ENCODE measurements at places on chromosomes 1 and 21.

DNA sequence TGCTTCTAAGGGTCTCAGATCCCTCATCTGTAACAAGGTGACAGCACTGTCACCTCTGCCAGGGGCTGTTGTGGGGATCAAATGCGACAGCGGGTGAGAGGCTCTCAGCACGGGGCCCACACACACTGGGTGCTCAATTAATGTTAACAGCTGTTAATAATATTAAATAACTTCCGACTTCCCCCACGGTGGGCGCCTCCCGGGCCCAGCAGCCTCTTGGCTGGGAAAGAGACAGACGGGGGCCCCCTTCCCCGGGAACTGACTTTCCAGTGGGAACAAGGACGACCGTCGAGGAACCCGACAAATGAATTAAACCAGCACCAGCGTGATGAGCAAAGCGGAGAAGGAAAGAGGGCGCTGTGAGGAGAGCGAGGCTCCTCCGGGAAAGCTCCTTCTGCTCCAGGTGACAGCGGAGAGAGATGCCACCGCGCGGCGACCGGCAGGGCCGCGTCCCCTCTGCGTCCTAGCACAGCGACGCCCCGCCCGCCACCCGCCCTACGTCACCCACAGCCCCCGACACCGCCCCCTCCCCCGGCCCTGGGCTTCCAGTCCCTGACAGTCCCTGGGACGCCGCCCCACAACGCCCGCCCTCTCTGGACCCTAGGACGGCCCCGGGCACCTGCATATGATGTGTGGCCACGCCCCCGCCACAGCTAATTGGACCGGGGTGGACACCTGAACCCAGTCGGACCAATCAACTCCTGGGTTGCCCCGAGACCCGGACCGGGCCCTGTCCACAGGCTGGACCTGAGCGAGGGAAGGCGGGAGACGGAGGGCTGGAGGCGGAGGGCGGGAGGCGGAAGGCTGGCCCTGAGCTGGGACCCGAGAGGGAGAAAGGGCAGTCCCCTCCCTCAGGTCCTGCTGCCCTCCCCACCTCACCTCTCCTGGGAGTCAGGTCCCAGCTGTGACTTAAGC, 38.2 kb downstream of the MATN1 start:
- DNase-seq = no peak

GRCh38 chr1:45510972-45511527, 10.6 kb downstream of the PRDX1 start:
- DNase-seq = no peak

GRCh38 chr1:77273891-77274290, 7.9 kb upstream of the AK5 start:
- no peak for DNase-seq

- no peak for DNase-seq
These were observed 22.2 kb upstream of the GBP1 start for GRCh38 chr1:89087241-89087640.

DNA sequence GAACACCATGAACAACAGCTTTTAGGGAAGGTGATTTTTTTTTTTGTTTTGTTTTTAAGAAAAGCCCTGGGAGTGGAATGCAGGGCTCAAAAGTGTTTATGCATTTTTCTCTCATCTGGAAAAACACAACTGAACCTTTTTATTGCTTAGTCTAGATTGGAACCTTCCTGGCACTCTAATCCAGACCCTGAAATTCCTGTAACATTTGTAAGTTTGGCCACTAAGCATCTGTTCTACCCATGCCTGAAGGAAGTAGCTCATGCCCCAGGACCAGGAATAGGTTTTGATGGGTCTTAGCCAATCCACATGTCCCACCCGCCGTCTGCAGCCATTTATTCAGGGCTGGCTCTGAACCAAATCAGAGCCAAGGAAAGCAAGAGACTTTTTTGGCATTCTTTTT, 39.7 kb upstream of the SLC2A1 start:
- no peak for DNase-seq

DNA sequence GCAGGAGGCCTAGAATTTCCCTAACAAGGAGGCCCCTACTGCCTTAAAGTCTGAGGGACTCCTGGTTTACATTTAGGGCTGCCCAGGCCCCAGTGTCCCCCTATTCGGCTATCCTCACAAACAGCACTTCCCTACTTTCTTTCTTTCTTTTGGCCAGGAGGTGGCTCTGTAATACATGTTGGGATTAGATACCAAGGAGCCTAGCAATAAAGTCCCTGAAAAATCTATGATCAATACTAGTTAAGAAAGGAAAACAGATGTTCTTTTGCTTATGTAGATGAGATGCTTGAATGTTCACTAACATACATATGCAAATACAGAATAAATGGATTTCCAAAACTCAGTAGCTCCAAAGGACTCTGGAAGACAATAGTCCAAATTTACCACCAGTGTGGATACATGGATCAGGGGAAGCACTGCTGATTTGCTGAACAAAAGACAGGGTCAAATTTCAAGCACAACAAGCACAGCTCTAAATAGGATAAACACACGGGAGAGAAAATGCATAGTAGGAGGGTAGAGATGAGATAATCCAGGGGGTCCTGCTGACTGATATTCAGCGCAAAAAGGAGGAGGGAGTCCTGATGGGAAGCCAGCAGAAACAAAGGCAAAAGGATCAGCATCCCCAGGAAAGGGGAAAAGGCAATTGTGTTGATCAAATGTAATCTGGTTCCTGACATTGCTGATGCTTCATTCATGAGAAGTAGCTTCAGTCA, 240.0 kb downstream of the NUF2 start:
- no peak for DNase-seq

GRCh38 chr1:200415789-200416593, 6.2 kb upstream of the ZNF281 start:
- DNase-seq = no peak

DNA sequence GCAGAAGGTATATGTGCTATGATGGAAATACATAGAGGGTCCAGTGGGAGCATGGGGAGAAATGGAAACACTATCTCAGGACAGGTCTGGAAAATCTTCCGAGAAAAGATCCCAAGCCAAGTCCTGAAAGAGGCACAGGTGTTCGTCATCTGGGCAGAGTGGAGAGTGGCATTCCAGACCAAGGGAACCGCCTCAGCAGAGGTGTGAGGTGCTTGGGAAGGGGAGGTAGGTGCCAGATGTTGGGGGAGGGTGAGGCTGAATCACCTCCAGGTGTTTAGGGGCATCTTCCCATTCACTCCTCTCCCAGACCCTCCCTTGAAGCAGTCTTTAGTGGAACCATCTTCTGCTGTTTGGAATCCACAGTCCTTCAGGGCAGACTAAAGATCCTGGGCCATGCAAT, 23.5 kb upstream of the LRRN2 start:
- no peak for DNase-seq

- DNase-seq = no peak
These were observed 20.3 kb downstream of the DDX20 start for GRCh38 chr1:111775966-111776365.

- DNase-seq = no peak
These were observed 4.4 kb downstream of the TACSTD2 start for GRCh38 chr1:58572690-58573089.

DNA sequence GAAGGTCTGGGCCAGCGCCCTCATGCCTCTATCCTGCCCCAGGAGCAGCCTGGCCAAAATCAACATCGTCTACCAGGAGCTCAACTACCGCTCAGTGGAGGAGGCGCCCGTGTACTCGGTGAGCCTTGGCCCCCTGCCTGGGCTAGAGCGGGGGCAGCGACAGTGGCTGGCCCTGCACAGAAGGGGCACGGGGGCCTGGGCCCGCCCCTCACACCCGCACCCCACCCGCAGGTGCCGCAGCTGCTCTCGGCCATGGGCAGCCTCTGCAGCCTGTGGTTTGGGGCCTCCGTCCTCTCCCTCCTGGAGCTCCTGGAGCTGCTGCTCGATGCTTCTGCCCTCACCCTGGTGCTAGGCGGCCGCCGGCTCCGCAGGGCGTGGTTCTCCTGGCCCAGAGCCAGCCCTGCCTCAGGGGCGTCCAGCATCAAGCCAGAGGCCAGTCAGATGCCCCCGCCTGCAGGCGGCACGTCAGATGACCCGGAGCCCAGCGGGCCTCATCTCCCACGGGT, 10.8 kb downstream of the SCNN1D start:
- no peak for DNase-seq
